ENCODE measurements at places on chromosomes 12 and 14.

GRCh38 chr14:41875116-41875515 is 268.4 kb downstream of the LRFN5 start:
- no peak for DNase-seq

- no peak for DNase-seq
Observed at GRCh38 chr12:94309373-94309772, 150.3 kb downstream of the CEP83 start.

- no peak for DNase-seq
Observed at GRCh38 chr12:88904705-88905104, 324.4 kb upstream of the KITLG start.

DNA sequence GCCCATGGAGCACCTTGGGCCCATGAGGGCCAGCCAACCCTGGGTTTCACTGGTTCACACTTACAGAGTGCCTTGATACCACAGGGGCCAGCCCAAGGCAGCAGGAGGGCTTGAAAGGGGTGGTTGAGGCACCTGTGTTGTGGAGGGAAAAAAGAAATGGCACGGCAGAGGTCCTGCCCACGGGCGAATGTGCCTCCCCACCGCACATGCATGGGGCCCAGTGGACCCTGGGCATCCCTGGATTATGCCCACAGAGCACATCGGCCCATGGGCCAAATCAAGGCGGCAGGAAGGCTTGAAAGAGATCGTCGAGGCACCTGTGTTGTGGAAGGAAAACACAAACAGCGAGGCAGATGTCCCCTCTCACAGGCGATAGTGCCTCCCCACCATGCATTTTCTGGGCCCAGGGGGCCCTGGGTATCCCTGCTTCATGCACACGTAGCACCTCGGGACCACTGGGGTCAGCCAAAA is 378.1 kb downstream of the ALG10 start:
- DNase-seq: no peak

GRCh38 chr14:20412876-20413743 is at the start of gene TEP1:
Gene TEP1, minus strand, starts transcription at chr14:20413501. Its CDS starts 5,062 bp downstream, at chr14:20408439.
- DNase-seq: peak; percentile 83

GRCh38 chr14:53964249-53964648 is 7.6 kb upstream of the BMP4 start:
- no peak for DNase-seq

DNA sequence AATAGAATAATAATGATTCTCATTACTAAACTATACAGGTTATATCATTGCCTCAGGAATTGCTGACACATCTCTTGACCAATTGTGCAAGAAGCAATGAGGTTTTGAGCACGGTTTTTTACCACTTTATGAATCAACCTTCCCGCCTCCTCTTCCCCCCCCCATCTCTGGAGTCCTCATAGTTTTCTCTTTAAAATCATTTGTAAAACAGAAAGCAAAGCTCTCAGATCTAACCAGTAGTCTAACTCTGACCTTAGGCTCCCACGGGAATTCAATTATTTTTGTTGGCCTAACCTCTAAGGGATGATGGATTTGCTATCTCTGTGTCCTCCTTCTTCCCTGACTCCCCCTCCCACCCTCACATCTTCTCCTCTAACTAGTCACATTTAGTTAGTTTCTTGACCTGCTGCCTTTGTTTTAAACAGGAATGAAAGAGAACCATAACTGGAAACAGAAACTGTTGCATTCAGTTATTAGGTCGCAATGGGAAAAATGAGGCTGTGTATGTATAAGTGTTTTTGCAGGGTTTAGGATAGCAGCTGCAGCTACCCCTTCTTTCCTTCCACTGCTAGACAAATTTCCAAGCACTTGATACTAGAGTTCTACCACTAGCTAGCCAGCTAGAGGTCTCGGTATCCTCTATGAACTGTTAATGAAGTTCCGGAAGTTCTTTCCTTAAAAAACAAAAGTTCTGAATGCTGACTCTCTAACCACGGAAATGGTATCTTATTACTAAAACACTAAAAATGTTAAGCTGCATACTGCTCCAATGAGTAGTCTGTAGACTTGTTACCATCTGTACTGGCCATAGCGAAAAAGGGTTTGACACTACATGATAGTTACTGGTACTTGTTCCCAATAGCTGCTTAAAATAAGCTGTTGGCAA is 65.4 kb downstream of the TAOK3 start:
- DNase-seq: no peak

- no peak for DNase-seq
Observed at GRCh38 chr12:123696646-123697045, 15.5 kb upstream of the ATP6V0A2 start.

GRCh38 chr14:93764211-93764659 is 24.1 kb downstream of the PRIMA1 start:
- DNase-seq: no peak

- no peak for DNase-seq
Observed at GRCh38 chr14:61609191-61609843, 86.0 kb upstream of the HIF1A start.

DNA sequence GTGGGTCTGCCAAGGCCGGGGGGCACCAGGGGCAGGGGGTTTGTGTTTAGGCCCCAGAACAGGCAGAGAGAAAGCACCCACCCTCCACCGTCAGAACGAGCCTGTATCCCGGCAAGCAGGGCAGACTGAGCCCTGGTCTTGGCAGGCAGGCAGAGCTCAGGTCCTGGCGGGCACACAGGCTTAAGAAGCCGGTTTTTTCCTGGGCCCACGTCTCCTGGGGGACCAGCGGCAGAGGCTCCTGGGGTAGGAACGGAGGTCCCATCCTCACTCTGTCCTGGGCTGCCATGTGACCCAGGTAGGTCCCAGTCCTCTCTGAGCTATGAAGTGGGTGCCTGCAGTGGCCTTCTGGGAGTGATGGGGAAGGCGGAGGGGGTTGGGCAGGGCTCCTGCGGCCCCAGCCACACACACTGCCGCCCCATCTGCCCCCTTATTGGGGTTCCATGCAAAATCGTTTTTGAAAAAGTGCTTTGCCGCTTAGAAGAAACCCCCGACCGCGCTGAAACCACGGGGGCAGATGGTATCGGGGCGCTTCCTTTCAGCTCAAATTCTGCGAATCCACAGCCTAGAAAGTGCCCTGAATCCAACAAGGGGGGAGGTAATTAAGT is 24.2 kb downstream of the SH2B3 start:
- no peak for DNase-seq

DNA sequence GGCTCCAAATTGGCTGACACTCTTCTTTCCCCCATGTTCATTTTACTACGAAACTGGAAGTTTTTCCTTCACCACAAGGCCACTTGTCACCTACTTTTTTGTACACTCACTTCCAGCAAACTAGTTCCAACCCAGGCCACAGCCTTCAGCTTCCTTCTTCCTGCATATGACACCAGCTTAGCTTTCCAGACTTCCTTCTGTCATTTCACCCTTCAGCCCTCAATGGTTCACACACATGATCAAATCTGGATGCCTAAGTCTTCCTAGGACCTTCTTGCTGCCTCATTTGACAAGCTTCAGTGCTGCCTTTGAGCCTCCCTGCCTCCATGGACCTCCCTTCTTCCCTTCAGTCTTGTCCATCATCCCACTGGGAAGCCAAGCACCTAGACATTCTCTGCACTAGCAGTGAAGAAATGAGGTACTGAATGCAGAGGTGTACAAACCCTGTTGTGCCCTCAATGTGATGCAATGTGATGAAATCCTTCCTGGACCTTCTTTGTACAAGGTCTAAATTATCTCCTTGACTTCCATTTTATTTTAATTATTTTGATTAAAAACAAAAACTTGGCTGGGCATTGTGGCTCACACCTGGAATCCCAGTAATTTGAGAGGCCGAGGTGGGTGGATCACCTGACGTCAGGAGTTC is 4.3 kb upstream of the REC8 start:
- DNase-seq: no peak

DNA sequence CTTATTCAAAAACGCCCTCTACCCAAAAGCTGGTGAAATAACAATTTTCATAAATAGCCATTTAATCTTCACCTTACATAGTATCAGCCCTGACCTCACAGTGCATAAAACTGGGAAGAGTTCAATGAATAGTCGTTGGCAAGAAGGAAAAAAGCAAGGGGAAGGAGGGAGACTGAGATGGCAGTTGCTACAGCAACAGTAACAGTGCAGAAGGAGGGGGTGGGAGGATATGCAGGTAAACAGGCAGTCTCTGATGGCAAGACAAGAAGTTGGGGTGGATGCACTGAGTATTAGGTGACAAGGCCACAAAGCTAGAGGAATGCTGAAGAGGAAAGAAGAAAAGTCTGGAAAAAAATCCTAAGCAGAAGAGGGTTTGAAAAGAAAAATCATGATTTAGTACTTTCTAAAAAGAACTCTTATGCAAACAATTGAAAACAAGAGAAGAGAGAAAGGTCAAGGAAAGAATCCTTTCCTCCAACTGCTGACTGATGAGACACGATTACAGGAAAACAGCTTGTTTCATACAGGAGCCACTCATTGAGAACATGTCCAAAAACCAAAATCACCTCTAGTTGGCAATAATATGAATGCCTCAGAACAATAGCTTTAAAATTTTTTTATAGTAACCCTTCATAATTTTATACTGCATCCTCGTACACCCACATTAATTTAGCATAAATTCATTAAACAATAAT is 56.0 kb downstream of the DCAF5 start:
- DNase-seq: no peak

DNA sequence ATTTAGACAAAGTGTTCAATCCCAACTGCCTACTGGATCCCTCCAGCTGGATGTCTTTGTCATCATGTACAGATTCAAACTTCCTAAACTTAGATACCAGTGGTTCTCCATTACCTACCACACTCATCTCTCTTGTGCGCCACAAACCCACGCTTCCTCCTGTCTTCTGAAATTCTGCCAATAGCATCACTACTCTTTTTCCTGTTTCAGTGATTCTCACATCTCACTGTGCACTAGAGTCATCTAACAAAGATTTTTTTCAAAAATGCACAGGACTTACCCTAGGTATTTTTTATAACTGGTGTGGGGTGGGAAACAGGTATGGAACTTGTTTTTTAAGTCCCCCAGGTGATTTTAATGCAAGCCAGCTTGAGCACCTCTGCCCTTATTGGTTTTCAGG is 5.9 kb downstream of the PSMB5 start:
- no peak for DNase-seq

DNA sequence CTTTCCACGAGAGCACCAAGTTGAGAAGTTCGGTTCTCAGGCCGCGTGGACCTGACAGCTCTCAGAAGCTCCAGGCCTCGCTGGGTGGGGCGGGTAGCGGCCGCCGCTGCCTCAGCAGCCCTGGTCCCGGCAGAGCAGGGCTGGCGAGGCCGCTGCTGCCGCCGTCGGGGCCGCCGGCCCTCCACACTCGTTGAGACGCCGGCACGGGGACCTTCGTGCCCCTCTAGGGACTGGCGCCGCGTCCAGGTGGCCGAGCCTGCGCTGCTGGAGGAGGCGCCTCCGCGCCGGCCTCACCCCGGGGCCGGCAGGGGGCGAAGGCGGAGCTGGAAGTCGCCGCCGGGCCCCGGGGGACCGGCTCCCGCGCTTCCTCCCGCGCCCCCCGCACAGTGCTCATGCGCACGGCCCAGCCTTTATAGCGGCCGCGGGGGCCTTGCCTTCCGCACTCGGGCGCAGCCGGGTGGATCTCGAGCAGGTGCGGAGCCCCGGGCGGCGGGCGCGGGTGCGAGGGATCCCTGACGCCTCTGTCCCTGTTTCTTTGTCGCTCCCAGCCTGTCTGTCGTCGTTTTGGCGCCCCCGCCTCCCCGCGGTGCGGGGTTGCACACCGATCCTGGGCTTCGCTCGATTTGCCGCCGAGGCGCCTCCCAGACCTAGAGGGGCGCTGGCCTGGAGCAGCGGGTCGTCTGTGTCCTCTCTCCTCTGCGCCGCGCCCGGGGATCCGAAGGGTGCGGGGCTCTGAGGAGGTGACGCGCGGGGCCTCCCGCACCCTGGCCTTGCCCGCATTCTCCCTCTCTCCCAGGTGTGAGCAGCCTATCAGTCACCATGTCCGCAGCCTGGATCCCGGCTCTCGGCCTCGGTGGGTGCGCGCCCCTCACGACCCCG is at the start of gene COCH:
TSS of gene COCH (plus strand) at position 440 of the 879 bp plus-strand sequence. CDS start at position 820, 380 bp downstream.
- DNase-seq: no peak

- DNase-seq: no peak
Observed at GRCh38 chr12:47602325-47602724, 103.5 kb downstream of the RPAP3 start.

GRCh38 chr14:90405101-90405500 is 8.3 kb downstream of the CALM1 start:
- DNase-seq: no peak

DNA sequence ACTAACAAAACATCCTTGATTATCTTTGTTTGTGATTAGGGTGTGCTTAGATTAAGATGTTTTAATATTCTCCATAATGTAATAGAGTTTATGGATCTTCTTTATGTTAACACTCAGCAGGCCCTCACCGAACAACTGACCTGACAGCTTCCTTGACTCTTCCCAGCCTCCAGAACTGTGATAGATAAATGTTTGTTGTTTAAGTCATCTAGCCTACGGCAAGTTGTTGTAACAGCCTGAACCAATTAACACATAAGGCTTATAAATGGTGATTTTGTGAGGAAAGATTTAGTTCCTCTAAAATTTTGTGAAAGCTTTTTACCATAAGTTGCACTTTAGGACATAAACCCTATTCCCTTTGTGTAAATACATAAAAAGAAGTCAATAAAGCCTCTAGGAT is 156.5 kb upstream of the DCN start:
- DNase-seq: no peak

DNA sequence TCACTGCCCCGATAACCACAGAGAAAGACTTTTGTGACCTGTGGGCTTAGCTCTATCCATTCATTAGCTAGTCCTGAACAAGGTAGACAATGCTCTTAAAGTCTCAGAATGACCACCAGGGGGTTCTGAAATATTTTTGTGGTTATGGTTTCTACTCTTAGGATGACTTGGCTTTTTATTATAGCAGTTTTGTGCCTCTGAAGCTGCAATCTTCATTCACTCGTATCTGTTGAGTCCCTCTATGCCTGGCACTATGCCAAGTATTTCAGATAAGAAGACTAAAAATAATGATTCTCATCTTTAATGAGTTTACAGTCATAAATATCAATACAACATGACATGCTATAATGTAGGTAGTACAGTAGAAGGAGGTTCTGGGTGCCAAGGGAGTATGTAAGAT is 130.8 kb upstream of the TRHDE start:
- DNase-seq: no peak

DNA sequence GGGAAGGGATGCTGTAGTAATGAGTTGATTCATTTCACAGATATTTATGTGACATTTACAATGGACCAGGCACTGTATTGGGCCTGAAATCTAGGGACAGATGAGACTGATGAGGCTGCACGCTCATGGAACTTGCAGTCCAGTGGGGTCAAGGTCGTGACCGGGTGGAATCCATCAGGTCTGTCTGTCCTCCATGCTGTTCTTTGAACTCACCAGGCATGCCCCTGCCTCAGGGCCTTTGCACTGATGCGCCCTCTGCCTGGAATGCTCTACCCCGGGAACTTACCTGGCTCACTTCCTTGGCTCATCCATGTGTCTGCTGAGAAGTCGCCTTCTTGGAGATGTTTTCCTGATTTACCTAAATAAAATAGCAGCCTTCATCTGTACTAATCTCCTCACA is 200.1 kb downstream of the VRK1 start:
- no peak for DNase-seq

DNA sequence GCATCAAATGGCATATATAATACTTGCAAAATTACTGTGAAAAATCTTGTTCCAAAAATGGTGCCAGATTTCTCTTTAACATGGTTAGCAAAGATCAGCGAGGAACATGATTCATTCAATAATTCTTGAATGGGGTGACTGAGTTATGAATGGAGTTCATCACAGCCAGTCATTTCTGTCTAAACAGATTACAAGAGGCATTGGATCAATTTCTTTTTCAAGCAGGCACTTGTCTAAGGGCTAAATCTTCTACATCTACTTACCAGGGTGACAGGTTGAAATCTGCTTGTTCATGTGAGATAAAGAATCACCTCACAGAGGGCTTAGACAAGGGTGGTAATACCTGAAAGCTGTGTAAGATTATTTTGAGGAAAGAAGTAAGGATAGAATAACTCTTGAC is 247.7 kb downstream of the ATP23 start:
- no peak for DNase-seq

- no peak for DNase-seq
Observed at GRCh38 chr12:114698566-114699163, 14.7 kb upstream of the TBX3 start.

Measured in occipital lobe (tissue), 3 donors.